ENCODE measurements at places on chromosomes 6 and 20.
A peak's percentile ranks its signal among the peaks of the same experiment; 100 is the strongest.

GRCh38 chr6:167947716-167948115 lies 49.8 kb upstream of the KIF25 start:
- DNase-seq: no peak

- no peak for DNase-seq
Observed at GRCh38 chr6:113488061-113488460, 369.1 kb upstream of the MARCKS start.

DNA sequence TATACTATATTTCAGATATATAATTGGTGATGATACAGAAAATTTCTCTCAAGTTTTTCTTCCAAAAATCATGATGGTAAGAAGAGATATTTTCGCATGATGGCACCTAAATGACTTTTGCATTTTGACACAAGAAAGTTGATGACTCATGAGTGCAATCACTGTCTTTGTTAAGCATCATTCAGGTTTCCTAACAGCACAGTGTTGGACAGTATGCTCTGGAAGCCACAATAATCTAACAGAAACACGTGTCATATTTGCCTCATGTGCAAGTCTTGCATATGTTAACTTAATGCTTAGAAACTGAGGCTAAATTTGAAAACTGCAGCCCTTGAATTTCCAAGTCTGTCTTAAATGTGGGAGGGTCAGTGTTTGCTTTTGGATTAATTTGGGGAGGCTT lies 533.5 kb downstream of the LMBRD1 start:
- no peak for DNase-seq

DNA sequence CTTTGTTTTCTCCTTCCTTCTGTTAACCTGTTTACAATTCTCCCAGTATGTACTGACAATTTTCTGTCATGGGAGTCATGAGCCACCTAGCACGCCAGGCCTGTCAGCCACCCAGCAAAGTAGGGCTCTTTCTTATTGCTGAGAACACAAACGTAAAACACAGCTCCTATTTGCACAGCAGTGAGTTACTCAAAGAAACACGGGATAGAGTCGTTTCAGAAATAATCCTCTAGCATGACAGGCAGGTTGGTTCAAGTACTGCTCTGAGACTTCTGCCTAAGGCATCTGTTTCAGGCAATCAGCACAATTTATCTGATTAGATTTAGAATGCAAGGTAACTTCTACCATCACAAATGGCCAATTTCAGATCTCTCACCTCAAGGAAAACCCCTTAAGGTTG lies 88.8 kb downstream of the CD24 start:
- no peak for DNase-seq

DNA sequence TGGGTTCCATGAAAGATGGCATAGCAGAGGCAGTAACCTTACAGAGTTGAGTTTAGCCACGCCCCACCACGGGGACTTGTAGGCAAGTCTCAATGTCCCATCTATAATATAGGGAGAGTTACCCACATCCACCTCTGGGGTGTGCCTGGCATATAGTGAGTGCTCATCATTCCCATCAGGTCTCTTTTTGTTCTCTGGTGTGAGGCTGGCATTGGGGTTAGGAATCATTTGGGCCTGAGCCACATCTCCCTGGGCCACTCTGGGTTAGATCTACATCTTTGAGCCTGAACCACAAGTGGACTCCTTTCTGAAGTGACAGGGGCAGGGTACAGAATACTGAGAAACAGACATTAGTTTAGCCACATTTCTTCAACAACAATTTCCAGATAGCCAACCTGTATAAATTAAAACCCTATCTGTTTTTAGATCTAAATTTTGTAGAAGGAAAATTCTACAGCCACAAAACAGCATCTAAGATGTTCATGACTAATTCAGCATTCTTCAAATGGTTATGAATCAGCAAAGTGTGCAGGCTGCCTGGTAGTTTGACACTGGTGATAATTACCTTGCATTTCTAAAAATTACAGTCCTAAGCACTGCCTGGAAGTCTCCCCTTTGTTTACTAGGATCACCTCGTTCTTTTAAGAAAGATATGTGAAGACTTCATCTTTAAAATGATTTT lies 20.1 kb downstream of the RNF24 start:
- peak; percentile 48 for DNase-seq

GRCh38 chr6:170234419-170234818 lies 56.5 kb downstream of the DLL1 start:
- DNase-seq: no peak

- DNase-seq: no peak
Observed at GRCh38 chr20:59295531-59295930, 4.9 kb upstream of the EDN3 start.

DNA sequence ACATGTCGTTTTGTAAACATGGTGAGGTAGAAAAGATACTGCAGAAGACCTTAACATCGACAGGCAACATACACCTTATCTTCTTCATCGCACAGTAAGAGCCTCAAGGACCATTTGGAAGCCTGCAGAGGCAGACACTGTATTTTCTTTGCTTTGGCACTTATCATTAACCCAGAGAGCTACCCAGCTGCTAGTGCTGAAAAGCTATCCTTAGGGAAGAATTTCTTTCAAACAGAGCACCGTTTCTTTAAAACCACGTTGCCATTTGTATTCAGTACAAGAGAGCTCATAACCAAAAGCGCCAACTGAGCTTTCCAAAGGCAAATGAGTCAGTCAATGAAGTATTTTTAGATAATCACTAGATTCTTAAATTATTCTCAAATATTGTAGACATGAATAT lies 306.6 kb downstream of the EPM2A start:
- no peak for DNase-seq

DNA sequence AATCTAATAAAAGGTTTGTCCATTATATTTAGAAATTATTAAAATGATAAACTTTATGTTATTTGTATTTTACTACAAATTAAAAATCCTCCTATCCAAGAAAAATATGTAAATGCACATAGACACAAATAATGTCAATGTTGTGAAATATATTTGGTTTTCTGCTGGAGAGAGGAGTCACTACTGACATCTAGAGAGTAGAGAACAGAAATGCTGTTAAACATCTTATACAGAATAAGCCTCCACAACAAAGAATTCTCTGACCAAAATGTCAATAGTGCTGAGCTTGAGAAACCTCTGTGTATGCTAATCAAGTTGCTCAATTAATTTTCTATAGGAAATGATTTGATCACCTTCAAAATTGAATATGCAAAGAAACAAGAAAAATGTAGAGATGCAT lies 12.4 kb downstream of the HTR1B start:
- no peak for DNase-seq

GRCh38 chr20:44714102-44714700 lies 968 bp upstream of the CCN5 start:
- DNase-seq: no peak

DNA sequence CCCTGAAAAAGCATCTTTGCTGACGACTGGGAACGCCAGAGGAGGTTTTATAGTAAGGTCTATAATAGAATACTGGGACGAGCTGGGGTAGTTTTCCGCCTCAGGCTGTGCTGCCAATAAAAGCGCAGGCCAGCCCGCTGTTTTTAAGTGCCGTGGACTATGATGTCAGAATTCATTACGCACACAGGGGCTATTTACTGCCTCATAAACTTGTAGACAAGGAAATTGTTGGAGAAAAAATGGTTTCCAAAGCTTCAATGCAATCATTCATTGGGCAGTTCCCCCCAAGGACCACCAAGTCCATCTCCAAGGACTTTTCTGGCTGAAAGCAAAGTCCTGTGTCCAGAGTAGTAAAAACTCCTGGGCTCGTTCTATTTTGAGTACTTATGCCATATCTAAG lies 20.4 kb upstream of the FOXF2 start:
- no peak for DNase-seq

GRCh38 chr20:54995553-54995952 lies 520.2 kb downstream of the DOK5 start:
- DNase-seq: no peak

GRCh38 chr20:47468290-47469050 lies 33.2 kb upstream of the NCOA3 start:
- DNase-seq: no peak

DNA sequence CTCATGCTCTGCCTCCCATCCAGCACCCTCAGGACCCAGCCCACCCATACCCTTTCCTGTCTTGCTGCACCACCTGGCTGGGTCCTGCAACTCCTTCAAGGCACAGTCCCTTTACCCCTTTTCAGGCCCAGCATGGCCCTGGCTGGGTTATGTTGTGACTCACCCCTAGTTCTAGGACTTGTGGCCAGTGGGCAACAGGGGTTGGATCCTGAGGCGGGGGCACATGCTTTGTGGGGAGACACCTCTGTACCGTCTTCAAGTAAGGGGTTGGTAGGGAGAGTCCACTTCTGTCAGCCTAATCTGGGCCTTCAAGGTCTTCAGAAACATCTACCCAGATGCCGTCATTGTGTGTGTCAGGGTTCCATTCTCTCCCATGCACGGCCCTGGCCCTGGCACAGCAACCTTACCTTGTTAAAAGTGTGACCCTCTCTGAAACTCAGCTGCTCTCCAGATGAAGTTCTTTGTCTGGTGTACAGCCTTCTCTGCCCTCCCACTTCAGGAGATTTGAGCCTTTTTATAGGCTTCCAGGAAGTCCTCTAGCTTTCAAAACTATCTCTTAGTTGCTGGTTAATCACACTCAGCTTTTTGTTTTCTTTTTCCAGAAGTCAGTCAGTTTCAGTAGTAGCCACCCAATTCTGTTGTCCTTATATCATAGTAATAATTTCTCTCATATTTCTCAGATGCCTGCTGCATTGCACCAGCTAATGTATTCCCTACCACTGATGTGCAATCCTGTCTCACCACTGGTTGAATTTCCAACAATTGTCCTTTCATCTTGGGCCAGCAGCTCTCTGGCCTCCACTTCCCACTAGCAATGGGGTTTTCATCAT lies 107.3 kb downstream of the NRN1 start:
- no peak for DNase-seq

DNA sequence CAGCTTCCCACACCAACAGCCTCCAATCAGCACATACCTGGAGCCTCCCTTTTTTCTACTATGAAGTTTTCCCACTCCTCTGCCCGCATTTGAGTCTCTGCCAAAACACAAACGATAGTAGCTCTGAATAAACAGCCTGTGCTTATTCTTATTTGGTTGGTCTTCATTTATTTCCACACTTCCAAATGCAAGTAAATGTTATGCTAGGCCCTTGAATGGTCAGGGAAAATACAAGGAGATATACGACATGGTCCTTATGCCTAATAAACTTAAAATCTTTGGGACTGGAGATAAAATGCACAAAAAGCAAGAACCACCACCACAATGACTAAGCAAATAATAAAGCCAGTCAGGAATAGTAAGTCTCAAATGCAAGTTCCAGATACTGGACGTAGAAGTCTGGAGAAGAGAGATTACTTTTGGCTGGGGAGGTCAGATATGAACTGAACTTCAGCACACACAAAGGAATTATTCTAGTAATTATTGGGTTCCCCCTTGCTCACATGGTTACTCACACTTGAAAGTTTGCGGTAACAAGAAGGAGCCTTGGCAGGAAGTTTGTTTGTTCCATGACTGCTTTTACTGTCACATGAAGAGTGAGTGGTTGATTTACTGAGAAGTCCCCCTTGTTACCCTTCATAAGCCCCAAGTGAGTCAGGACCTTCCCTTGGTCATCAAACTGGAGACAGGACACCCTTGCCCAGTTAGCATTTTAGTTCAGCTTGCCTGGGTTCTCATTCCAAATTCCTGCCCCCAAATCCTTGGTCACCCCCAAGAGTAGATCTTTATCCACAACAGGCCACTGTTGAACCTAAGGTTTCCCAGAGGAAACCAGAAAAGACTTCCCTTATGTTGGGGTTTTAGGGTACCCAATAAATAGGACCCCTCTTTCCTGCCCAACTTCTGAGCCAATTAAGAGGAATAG lies 511.2 kb upstream of the JARID2 start:
- DNase-seq: peak; percentile 59

DNA sequence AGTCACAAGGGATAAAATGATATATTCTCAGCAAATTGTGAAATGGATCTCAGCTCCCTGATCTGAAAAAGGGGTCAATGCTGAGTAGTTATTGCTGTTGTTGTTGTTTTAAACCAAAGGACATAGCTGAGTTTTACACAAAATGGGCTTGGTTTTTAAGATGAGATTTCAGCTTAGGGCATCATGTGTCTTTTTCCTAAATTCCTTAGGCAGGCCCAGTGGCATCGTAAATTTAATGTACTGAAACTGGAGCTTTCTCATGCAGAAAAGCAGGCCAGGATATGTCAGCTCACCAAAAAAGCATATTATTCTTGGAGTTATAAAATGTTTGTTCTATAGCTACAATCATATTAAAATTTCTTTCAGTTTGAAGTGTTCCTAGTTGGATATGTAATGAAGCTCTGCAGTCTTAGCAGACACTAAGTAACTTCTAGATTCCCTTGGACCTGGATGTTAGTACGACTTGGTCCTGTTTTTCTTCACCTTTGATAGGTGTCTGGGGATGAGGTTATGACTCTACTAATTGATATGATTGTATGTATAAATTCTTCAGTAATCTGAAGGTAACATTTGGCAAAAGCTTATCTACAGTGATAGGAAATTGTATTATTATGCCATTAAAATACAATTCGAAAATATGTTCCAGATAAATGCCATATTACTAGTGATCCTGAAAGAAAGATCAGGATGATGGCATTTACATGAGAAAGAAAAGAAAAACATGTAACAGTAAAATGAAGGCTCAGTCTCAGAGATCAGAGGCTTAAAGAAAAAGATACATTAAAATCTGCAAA lies 663.3 kb downstream of the RFPL4B start:
- no peak for DNase-seq

DNA sequence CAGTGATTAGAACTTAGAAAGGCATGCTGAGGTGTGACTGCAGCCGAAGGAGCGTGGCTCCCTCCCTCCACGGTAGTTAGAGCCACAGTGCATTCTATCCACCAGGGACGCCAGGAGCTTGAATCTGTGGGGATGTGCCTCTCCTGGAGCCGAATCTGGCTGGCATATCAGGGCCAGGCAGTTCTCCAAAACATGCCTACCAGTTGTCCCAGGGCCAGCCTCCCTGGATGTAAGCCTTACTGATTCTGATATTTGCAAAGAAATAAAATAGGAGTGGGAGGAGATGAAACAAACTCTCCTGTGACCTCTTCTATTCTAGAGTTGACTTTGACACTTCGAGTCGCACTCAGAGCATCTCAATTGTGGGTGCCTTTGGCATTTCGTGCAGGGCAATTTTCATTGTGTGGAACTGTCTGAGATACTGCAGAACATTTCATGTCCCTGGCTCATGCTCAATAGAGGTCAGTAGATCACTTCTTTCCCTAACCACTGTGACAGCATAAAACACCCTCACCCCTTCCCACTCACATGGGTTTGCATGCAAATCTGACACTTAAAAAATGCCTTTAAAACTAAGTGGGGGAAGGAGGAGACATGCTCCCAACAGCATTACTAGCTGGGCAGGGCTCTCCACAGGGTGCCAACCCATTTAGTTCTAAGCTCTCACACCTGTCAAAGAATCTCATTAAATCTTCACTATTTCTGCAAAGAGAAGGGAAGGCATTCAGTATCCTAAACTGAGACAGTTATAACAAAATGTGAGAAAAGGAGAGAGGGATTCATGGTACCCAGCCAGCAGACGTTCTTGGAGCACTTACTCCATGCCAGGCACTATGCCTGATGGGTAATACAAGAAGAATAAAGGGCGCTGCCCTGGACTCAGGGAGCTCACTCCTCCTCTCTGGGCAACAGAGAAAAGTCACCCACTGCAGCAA lies 378.9 kb downstream of the PREX1 start:
- no peak for DNase-seq

Measured in stimulated activated CD4-positive, alpha-beta T cell treated with anti-CD3 and anti-CD28 coated beads, Interleukin-15, amount 100 ng/mL, for 24 hours (primary cell).